Stimulated activated CD4-positive, alpha-beta T cell treated with anti-CD3 and anti-CD28 coated beads, Interleukin-1b, Interleukin-23, amount 100 ng/mL, for 48 hours (primary cell): ENCODE measurements at places on chromosomes 5 and 9.

GRCh38 chr5:10863763-10864383 lies 102.8 kb upstream of the DAP start:
- DNase-seq = peak; percentile 54

DNA sequence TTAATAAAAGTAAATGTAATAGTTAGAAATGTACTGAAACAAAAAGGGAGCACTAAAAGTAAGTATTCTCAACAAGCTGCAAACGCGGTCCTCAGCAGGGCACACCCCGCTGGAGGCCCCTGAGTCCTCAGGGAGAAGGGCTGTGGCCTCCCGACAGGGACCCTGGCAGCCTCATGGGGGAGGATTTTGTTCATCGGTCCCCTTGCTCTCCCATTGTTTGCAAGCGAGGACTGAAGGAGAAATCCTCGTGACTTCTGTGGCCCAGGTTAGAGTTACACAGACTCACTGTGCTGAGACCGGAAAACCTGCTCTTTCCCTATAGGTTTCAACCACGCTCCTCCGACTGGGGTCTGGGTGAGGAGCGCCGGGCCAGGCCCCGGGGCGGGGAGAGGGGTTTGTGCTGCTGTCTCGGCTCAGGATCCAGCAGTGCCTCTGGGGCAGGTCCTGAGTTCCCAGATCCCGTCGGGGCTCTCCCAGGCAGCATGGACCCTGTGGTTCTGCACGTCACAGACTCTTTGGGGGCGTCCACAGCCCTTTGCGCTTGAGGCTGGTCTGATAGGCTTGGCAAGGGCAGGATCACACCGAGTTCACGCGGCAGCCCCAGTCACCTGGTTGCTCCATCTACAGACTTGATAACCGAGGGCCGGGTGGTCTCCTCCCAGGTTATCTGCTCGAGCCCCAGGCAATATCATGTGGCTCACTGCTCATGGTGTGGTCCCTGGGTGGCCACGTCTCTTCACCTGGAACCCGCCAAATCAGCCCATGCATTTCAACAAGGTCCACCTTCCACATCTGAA lies 38.8 kb downstream of the MRPL36 start:
- no peak for DNase-seq

DNA sequence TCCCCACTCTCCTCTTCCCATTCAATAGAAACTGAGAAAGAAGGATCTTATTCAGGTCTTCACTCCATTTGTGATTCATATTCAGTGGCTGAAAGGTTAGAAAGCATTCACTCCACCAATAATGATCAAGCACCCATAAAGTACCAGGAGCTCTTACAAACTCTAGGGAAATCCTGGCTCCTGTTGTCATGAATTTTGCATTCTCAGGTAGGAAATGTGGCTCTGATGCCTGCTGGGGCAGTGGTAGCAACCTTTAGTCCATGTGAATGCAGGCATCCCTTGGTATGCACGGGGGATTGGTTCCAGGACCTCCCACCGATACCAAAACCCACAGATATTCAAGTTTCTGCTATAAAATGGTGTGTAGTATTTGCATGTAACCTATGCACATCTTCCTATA lies 3.6 kb upstream of the RORB start:
- no peak for DNase-seq

- no peak for DNase-seq
These were observed 170.0 kb downstream of the MCTP1 start for GRCh38 chr5:95114902-95115301.

GRCh38 chr5:23675456-23675855 lies 168.0 kb downstream of the PRDM9 start:
- DNase-seq = no peak

- DNase-seq = no peak
These were observed 115.2 kb downstream of the LHFPL2 start for GRCh38 chr5:78533356-78533755.

DNA sequence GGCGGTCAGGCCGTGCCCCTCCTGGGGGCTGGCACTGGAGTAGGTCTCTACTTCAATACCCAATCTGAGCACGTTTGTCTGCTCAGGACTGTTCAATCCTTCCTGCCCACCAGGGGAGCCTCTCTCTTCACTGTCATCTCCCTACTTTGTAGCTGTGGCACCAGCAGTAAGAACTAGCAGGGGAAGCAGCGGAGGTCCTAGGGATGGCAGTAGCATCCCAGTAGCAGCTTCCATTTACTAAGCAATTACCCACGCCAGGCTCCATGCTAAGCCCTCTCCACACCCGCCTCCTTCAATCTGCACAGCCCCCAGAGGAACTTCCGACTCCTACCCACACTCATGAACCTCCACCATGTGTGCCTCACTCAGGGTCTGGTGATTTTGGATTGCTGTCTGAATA lies 31.7 kb downstream of the FSTL4 start:
- no peak for DNase-seq

DNA sequence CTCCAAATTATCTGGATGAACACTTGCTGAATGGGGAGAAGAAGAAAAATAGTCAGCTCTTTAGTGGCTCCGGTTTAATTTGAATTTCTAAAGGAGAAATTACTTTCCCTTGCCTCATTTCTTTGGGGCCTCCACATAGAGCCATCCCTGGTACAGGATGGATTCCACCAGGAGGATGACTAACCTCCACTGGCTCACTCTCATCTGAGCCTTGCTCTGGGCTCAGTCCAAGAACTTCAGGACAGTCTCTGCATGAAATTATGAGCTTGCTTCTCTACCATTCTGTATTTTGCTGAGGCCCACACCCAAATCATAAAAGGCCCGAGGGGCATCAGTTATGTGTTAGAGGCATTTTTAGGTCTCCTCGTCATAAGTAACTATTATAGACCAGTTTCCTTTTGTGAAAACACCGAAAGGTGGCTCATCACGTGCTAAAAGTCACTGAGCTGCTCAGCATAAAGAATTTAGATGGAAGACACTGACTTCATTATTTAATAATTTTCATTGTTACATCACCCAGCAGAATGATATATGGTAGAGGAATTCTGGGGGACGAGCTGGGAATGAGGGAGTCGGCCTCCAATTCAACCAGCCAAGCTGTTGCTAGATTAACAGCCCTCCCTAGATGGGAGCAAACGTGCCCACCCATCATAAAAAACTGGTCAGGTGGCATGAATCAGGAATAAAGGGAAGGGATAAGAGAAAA lies 222.1 kb downstream of the TARS1 start:
- no peak for DNase-seq

GRCh38 chr5:62257020-62257367 lies 49.0 kb upstream of the KIF2A start:
- no peak for DNase-seq

DNA sequence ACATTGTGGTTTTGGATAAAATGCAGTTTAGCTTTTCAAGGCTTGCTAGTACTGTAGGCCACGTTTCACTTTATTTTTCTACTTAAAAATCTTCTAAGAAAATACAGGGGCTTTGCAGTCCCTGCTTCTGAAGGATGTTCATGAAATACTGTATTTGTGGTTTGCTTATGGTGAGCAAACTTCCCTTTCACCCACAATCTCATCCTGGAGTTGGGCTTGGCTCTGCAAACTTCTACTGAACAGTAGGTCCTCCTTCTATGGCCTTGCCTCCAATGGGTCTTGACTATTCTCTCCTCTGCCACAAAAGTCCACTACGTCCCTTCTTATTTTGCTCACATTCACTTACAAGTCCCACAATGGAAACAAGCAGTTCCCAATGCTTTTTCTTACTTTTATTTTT lies 502.7 kb upstream of the KLF4 start:
- no peak for DNase-seq

DNA sequence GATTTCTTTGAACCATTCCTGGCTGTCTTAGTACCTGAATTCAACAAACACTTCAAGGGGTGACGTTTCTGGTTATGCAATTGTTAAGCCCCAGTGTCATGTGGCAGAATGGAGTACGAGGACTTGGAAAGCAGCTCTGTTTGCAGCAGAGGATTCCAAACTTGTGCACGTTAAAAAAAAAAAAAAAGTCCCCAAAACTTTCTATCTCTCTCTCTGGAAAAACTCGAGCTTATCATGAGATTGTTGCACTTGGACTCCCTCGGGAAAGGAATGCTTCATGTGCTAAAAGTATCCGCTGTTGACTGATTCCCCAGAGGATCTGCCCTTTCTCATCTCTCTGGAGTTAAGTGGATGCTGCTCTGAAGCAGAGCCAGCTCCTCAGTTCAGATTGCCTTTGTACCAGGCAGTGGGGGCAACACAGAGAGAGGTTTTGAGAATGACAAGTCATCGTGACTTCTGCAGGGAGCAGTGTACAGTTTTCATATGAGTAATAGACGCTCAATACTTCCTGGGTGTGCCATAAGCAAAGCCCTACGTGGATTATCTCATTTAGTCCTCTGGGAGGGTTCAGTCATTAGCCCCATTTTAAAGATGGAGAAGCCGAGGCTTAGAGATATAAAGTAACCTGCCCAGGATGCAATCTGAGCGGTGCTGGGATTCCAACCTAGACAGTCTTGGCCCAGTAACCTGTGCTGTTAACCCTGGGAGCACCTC lies 28.1 kb downstream of the TMOD1 start:
- DNase-seq = peak; percentile 13

DNA sequence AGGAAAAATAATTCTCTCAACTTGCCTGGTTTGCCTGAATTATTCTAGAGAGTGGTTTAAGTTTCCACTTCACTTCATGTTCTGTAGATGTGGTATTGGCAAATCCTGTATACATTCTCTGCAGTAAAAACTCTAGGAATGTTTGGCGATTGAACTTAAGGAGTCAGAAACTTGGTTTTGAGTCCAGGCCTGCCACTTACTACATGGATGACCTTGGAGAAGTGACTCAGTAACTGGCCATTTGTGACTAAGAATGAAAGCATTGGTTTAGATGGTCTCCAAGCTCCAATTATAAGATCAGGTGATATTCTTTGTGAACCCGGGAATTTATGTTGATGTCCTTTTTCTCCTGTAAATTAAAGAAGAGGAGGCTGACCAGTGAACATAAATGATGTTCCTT lies 233.8 kb downstream of the GAS1 start:
- no peak for DNase-seq

DNA sequence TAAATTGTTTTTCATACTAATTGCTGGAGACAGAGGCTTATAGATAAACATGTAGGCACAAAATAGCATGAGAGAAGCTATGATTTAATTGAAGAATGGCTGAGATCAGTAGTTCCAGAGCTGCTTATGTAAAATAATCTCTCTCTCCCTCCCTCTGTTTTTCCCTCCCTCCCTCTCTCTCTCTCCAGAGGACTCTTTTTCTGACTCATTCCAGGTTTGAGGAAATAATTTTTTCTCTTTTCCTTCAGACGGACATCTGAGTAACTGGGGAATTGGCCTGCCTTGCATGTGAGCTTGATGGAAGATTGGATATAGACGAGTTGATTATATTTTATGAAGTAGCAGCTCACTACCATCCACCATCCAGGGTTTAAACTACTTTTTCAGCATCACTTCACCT lies 35.5 kb downstream of the KCTD16 start:
- DNase-seq = no peak

DNA sequence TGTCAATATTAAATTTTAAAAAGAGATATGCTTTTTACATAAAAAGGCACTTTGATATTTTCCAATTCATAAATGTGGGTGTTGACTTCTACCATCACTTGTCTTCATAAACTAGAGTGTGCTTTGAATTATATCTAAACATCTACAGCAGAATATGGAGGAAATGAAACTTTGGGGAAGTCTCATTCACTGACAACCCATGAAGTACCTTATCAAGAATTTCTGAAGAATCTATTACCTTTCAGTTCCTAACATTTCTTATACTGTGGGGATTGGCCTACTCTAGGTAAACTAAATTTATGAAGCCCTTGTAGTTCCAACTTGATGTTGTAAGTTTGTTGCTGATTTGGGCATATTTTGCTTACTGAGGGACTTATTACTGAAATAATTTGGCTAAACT lies 81.9 kb downstream of the EMB start:
- no peak for DNase-seq

- DNase-seq = no peak
These were observed 790.2 kb downstream of the PRELID2 start for GRCh38 chr5:145044970-145045369.

GRCh38 chr5:19531374-19531952 lies 456.5 kb downstream of the CDH18 start:
- no peak for DNase-seq

DNA sequence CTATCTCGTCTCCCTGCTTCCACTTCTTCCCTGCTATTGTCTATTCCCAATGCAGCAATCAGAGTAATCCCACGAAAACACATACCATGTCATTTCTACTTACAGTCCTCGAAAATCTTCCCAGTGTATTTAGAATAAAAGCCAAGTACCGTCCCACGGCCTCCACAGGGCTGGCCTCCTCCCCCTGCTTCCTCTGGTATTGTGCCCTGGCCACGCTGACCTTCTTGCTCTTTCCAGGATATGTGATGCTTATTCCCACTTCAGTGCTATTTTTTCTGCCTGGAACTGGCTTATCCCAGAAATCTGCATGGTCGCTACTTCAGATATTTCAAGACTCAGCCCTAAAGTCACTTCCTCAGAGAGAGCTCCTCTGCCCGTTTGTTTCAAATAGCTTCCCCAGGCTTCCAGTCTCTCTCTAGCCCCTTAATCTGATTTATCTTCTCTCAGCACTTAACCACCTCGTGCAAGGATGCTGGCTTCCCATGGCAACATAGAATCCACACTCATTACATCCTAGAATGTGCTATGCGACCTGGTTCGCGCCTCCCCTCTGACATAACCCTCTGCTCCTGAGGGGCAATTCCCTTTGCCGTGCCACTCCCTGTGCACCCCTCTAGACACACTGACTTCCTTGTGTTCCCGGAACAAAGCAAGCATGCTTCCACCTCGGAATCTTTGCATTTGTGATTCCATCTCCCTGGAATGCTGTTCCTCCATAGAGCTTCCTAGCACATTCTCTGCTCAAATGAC lies 365.9 kb downstream of the ZSWIM6 start:
- DNase-seq = no peak

DNA sequence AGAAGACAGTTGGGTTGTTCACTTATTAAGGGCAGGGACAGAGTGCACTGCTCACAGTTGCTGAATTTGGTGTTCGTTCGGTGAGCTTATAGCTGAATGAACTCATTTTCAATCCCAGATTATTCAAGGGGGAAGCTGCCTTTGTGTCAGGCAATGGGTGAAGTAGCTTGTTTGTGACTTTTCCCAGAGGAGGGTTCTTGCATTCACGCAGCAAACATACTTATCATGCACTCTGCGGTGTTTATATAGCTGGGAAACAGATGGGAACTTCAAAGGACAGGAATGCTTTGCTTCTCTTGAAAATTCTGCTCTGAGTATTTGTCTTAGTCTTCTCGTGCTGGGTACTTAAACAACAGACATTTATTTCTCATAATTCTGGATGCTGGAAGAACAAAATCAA lies 64.7 kb upstream of the ABCA1 start:
- DNase-seq = no peak

- DNase-seq = no peak
These were observed 1.1 kb downstream of the SPATA31D1 start for GRCh38 chr9:81989700-81990099.

DNA sequence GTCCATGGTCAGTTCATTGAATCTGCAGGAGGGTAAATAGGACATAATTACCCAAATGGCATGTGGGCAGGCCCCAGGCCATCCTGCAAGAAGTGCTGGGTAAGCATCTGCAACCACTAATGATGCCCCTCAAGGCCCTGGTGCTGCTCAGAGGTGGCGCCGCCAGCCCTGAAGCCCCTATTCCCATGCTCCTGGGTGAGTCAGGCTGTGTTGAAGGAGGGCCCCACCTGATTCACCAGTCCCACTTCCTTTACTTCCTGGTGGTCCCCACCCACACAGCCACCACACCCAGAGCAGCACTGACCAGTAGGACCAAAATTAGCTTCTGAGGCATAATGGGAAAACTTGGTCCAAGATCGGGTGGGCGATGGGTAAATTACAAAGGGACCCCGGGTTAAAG lies 120.4 kb upstream of the SPRY4 start:
- DNase-seq = no peak

GRCh38 chr5:150448952-150449516 lies 505 bp downstream of the RPS14 start:
- DNase-seq = no peak
